Activated gamma-delta T cell treated with anti-CD3 and anti-CD28 coated beads, Interleukin-2, amount 50 U/mL, for 16 hours (primary cell): ENCODE measurements at places on chromosomes 6 and 20.

DNA sequence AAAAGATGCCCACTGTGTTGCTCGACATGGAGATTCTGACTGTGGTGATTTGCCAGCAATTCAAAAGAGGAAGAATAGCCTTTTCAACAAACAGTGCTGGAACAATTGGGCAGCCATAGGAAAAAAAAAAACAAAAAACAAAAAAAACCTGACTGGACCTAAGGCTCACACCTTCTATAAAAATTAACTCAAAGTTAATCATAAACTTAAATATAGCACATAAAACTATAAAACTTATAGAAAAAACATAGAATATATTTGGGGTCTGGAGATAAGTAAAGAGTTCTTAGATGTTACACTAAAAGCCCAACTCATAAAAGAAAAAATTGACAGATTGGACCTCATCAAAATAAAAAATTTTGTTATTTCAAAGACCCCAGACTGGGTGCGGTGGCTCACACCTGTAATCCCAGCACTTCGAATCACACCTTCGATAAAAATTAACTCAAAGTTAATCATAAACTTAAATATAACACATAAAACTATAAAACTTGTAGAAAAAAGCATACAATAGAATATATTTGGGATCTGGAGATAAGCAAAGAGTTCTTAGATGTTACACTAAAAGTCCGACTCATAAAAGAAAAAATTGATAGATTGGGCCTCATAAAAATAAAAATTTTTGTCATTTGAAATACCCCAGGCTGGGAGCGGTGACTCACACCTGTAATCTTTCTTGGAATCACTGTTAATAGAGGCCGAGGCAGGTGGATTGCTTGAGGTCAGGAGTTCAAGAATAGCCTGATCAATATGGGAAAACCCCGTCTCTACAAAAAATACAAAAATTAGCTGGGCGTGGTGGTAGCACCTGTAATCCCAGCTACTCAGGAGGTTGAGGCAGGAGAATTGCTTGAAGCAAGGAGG, 115.6 kb upstream of the FAM83B start:
- DNase-seq: no peak

- DNase-seq: no peak
Measured at GRCh38 chr20:23032750-23033078, 2.4 kb upstream of the SSTR4 start.

- DNase-seq: no peak
Measured at GRCh38 chr6:115882771-115883170, 177.9 kb downstream of the FRK start.

GRCh38 chr6:397604-398003, 6.1 kb downstream of the IRF4 start:
- no peak for DNase-seq

DNA sequence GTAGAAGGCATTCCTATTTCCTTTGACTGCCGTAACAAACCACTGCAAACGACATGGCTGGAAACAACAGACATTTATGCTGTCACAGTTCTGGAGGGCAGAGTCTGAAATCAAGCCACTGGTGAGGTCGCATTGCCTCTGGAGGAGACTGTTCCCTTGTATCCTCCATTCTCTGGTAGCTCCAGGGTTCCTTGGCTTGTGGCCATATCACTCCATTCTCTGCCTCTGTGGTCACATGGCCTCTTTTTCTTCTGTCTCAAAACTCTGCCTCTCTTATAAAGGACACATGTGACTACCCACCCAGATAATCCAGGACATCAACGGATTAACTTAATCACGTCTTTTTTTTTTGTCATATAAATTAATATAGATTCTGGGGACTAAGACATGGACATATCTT, 84.4 kb downstream of the LYRM2 start:
- no peak for DNase-seq

- no peak for DNase-seq
Measured at GRCh38 chr6:152605342-152605741, 31.8 kb downstream of the SYNE1 start.

DNA sequence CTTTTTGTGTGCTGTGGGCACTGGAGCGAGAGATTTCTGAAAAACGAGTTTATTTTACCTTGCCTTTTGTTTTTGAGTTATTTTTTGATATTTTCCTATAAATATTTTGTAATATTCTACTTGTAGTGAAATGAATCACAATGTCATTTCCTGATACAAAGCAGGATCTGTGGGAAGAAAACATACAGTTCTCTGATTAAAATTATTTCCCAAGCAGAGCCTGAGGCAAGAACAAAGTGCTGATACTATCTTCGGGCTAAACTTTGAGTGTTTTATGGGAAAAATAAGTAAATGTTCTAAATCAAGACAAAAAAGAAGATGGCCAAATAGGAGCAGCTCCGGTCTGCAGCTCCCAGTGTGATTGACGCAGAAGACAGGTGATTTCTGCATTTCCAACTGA, 33.7 kb upstream of the ELOVL5 start:
- DNase-seq: no peak

DNA sequence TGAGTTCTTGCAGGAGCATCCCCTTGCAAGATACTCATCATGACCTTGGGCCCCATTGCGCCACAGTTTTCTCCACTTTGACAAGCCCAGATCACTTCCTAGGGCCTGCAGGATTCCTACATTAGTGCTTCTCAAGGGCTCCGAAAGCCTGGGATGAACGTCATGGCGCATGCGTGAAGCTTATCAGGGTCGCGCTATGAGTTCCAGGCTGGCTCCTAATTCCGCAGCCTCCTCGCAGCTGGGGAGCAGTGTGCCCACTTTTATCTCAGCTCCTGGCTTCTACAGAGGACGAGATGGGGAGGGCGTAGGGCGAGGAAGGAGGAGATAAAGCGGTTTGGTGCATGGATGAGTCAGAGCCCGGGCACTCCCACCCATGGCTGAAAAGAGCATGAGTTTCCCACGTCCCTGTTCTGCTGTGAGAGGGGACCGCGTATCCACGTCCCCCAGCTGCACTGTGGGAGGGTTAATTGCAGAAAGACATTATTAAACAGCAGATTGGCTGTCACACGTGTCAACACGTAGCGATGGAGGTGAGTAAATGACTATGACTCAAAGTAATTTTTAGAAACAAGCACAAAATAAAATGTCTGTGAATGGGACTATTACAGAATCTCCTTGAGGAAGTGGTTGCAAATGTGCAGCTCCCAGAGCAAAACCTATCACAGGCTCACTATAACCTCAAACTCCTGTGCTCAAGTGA, 72.9 kb upstream of the DSP start:
- DNase-seq: no peak

DNA sequence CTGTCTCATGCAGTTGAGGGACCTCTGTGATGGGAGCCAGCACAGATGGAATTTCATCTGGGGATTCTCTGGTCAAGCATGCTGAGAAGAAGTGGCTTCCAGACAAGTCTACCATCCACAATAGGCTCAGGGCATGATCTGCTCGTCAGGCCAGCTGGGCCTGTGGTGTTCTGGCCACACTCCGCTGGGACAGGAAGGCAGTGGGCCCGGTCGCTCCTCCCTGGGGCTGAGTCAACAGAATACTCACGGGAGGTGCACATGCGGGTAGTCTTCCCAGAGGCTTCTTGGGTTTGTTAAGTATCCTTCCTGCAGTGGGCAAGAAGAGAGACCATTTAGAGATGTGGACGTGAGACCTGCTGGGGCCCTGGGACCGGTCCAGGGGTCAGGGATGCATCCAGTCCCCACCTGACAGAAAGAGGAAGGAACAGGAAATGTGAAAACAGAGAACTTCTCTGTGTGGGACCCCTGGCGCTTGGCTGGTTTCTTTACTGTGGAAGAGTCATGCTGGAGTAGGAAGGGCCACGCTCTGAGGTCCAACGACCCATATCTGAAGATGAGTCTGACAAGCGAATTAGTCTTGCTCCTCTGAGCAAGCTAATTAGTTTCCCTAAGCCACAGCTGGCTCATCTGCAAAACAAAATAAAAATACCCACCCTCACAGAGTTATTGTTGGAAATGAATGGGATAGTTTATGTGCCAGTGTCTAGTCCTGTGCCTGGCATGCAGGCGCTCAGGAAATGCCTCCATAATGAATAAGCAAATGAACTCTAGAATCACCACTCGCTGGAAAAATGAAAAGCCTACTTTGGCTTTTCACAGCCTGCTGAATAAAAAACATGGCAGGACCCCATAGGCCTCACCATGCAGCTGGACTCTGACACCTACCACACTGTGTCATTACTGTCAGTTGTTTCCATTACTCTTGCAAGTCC, 67.3 kb downstream of the TRAM2 start:
- DNase-seq: no peak

- DNase-seq: no peak
Measured at GRCh38 chr6:68343901-68344300, 291.2 kb upstream of the ADGRB3 start.

DNA sequence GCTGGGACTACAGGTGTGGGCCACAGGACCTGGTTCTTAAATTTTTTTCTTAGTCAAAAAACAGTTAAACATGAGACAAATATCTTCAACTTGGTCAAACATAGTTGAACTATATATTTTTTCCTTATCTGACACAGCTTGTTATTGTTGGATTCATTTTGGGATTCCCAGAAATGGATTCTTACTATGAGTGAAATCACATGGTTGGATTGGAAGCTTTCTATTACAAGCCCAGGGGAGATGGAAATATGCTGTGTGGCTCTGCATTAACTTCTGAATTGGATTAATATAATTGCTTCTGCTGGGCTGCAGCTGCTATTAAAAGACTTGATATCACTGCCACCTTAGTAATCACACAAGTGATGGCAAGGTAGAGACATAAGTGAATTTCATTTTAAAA, 126.4 kb upstream of the DUSP22 start:
- DNase-seq: no peak

DNA sequence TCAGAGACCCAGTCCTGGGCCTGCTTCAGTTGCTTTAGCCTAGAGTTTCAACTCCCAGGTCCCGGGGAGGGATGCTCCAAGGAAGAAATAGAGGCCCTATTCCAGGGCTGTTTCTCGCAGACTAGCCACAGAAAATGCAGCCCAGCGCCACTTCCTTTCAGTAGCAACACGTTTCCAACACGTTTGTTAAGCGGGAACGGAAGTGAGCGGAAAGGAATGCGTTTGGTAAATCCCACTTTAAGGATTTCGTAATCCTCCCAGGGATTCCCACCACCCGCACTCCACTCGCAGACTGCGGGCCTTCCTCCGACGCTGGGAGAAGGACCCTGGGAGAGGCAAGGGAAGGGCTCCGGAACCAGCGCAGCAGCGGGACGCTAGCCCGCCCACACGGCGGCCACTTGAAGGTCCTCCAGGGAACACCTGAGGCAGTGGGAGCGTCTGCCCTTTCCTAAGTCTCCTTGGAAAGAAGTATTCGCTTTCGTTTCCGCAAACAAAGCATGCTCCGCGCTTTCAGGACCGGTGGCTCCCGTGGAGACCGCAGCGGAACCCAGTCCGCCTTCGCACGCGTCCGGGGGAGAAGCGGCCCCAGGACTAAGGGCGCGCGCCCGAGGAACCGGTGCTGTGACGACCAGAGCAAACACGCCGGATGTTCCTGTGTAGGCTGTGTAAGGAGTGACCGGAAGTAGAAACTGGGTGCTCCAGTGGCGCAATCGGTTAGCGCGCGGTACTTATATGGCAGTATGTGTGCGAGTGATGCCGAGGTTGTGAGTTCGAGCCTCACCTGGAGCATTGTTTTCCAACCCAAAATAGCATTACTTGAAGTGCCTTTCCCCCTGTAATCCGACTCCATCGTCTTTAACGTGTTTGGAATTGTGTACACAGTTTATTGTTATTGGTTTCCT, 227.6 kb upstream of the PRSS16 start:
- DNase-seq: peak; percentile 5

DNA sequence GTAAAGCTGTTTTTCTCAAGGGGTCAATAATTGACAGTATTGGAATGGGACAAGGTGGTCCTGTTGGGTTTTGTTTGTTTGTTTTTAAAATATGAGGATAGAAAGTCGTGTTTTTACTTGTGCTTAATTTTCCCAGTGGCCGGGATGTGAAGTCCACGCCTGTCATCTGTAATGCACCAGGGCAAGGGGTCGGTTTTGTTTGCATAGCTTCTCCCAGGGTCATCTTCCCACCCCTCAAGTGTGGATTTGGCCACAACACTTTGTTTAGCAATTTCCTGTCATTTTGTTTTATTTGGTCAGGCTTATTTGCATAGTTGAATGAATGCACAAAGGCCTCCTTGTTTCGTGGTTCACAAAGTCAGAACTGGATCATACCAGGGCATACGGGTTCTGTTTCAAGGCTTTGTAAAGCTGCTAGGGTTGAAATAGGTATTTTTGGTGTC, 29.8 kb downstream of the SYNJ2 start:
- DNase-seq: no peak

DNA sequence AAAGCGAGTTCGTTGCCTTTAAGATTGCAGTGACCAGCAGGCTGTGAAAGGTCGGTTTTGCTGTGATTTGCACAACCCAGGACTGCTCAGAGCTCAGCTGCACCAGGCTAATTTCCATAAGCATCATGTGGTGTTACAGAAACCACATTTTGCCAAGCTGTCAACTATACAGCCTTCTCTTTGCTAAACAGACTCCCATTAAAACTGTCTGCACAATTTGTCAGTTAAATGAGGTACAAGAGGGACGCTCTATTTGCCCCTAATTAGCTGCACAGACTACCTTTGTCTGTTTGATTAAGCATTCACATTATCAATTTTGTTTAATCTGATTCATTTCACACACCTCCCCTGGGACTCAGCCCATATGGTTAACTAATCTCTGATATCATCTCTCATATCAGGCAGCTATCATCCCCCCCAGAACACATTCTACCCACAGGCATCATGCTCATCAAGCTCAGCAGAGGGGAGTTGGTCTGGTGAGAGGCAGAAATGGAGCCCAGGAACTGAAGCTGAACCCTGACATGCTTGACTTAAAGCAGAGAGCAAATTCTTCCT, 62.1 kb downstream of the OLIG3 start:
- no peak for DNase-seq

DNA sequence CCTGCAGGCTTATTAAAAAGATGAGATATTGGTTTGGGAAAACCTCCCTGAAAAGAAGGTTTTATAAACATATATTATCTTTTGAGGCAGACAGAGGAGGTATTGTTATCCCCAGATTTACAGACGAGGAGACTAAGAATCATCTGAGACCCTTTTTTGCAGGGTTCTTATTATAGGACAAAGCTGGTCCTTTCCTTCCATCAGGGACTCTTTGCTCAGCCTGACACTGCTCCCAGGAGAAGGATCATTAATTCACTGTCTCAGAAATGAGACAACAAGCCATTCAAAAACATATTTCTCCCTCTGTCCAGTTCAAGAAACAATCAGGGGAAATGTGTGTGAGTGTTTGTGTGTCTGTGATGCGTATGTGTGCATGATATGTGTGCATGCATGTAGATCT, 33.5 kb downstream of the HIVEP2 start:
- DNase-seq: no peak

- no peak for DNase-seq
Measured at GRCh38 chr6:4607793-4608192, 168.4 kb upstream of the CDYL start.

DNA sequence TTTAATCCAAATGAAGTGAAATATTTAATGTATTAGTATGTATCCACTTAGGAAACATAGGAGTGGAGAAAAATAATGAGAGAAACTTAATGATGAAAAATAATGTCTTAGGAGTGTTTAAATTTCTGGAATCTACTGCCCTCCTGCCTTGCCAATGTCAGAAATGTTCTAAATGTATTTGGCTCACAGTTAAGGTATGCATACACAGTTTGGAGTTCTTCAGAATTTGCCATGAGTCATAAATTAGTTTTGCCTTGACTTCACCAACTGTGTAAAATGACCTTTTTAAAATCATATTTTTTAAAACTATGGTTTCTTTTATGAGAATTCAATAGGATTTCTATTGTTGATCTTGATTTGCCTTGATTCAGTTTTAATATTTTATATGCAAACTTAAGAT, 191.7 kb upstream of the HSF2 start:
- no peak for DNase-seq

GRCh38 chr6:66970373-66970772, 1263.3 kb upstream of the EYS start:
- no peak for DNase-seq
